ENCODE measurements at places on chromosomes 6 and 20. TPM values are rescaled to one million over a fixed set of nuclear protein-coding genes. Genes with fewer than 3 reads are reported as not detected.

Gene FGD2
- total RNA-seq = 11.9 TPM

Gene PTCRA
- total RNA-seq = not detected

Gene MEI4
- 2.1 TPM for total RNA-seq

Gene LAMA2
- 54.7 TPM for total RNA-seq

DNA sequence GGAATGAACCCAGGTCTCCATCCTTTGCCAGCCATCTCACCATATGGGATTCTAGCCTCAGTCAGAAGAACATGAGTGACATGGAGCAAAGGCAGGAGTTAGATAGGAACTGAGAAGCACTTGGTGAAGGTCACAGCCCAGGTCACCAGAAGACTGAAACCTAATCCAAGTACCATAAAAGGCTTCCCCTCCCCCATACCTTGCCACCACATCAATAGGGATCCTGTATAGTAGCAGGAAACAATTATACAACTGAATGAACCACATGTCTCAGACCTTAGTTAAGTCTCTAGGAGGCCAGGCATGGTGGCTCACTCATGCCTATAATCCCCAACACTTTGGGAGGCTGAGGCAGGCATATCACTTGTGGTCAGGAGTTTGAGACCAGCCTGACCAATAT, 49.6 kb downstream of the KIZ start:
- H3K36me3 ChIP-seq = no peaks in the 10 kb centered on the region
- no peak overlapping the region for H3K27ac ChIP-seq
- H3K4me1 ChIP-seq = no peaks in the 10 kb centered on the region
- DNase-seq = no peak
- H3K27me3 ChIP-seq = no peaks in the 10 kb centered on the region

GRCh38 chr6:158313989-158314388, 1.7 kb downstream of the TULP4 start:
- no peaks in the 10 kb centered on the region for H3K36me3 ChIP-seq
- H3K27me3 ChIP-seq = no peaks in the 10 kb centered on the region
- H3K27ac ChIP-seq = no peak overlapping the region
- DNase-seq = no peak
- no peaks in the 10 kb centered on the region for H3K4me1 ChIP-seq
- no peak overlapping the region for H3K4me3 ChIP-seq

- H3K27me3 ChIP-seq = no peaks in the 10 kb centered on the region
- H3K36me3 ChIP-seq = no peaks in the 10 kb centered on the region
- DNase-seq = no peak
- H3K4me1 ChIP-seq = no peaks in the 10 kb centered on the region
Measured at GRCh38 chr20:7912551-7912950, 27.7 kb downstream of the HAO1 start.

DNA sequence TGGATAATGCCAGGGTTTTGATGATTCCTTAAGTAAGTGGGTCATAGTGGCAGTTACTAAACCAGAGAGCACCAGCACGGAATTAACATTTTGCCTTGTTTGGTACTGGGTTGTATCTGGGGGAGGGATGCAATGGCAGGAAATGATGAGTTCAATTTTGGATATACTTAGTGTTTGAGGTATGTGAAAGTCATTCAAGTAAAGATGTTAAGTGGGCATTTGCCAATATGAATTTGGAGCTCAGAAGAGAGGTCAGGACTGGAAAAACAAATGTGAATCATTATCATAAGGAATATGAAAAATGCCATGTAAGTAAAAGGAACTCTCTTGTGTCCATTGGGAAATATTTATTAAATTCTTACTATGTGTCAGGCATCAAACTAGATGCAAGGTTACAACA, 6.2 kb downstream of the PXT1 start:
- H3K27me3 ChIP-seq = no peaks in the 10 kb centered on the region
- H3K27ac ChIP-seq = no peak overlapping the region
- H3K36me3 ChIP-seq = no peaks in the 10 kb centered on the region
- DNase-seq = no peak
- H3K4me3 ChIP-seq = no peak overlapping the region

- H3K4me3 ChIP-seq = no peak overlapping the region
- H3K27ac ChIP-seq = no peak overlapping the region
- no peaks in the 10 kb centered on the region for H3K27me3 ChIP-seq
- no peak for DNase-seq
- H3K4me1 ChIP-seq = no peaks in the 10 kb centered on the region
Measured at GRCh38 chr6:159913375-159913774, 22.6 kb downstream of the MAS1 start.

- no peaks in the 10 kb centered on the region for H3K36me3 ChIP-seq
- peaks cover 15% of the 10 kb centered on the region for H3K4me1 ChIP-seq
Measured at GRCh38 chr6:10719296-10719963, 3.4 kb upstream of the TMEM14C start.

Data from body of pancreas (tissue), 4 donors.